ENCODE measurements at places on chromosomes 5 and 9. TPM values are rescaled to one million over a fixed set of nuclear protein-coding genes. Genes with fewer than 3 reads are reported as not detected.

Gene PIP5K1B
- total RNA-seq = not detected

Gene GAS1
- total RNA-seq = 0.29 TPM

Gene ZNF454
- 1.3 TPM for total RNA-seq

Gene HK3
- not detected for total RNA-seq

Gene IL7R
- 2.1 TPM for total RNA-seq
